NCI-H2171 (cell line): ENCODE measurements at places on chromosomes 4 and X.

DNA sequence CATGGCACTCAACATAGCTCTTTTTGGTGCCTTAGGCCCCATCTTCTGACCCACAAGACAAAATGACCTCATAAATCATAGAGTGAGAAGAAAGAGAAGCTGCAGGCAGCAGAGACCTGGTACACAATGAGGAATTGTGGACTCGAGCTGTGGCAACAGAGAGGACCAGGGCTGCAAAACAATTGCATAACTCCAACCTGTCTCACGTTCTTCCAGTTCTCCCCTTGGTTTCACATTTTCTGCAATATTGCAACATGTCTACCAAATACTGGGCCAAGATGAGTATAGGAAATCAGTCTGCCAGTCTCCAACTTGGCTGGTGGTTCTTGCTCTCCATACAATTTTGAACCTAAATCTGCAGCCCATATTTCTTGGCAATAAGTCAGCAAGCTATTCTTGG lies 105.3 kb downstream of the KDR start:
- no peak for DNase-seq

- DNase-seq: no peak
Observed at GRCh38 chrX:12885508-12885907, 18.6 kb downstream of the TLR7 start.

GRCh38 chr4:180285796-180286195 lies 1957.4 kb upstream of the TENM3 start:
- DNase-seq: no peak

- no peak for DNase-seq
Observed at GRCh38 chr4:6121276-6121850, 79.0 kb downstream of the JAKMIP1 start.

GRCh38 chr4:14916554-14917297 lies 85.6 kb upstream of the CPEB2 start:
- no peak for DNase-seq

GRCh38 chr4:86357608-86358007 lies 2.2 kb downstream of the MAPK10 start:
- DNase-seq: no peak

- no peak for DNase-seq
Observed at GRCh38 chrX:46722742-46723568, 36.0 kb downstream of the SLC9A7 start.

GRCh38 chrX:150372280-150372679 lies 9.2 kb downstream of the MAMLD1 start:
- no peak for DNase-seq

- no peak for DNase-seq
Observed at GRCh38 chrX:17706676-17707075, 30.6 kb upstream of the SCML1 start.

- DNase-seq: no peak
Observed at GRCh38 chr4:51958199-51958968, 61.8 kb downstream of the LRRC66 start.

- DNase-seq: no peak
Observed at GRCh38 chr4:184851200-184851541, 25.4 kb upstream of the ACSL1 start.

DNA sequence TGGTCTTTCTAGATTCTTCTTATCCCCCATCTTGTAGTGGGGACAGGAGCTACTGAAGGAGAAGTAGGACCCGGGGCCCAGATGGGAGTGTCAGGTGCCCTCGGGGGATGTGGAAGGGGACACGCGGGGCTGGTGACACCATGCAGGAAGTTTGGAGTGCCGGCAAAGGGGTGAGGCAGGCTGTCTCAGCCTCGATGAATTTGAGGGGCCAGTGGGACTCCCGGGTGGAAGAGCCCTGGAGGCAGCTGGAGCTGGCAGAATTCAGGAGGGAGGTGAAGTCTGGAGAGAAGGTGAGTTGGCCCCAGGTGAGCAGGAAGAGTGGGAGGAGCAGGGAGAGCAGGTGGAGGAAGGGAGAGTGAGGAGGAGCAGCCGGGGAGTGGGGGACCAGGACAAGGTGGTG lies 101.7 kb downstream of the CPZ start:
- no peak for DNase-seq

GRCh38 chrX:136477026-136477425 lies 10.7 kb upstream of the BRS3 start:
- no peak for DNase-seq

DNA sequence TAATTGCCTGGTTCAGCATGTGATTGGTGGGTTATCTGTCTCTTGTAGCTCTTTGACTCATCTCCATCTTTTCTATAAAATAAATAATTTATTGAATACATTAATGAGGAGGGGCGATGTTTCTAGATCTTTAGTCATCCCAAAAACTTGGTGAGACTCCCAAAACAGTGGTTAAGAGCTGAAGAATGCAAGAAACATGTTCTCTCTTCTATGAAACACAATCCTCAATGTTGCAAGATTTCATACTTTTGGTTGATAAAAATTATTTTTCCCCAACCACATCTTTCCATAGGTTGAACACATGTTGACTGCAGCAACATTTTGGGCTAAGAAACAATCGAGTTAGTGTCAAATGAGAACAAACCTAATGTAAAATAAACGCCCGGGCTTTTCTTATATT lies 1.2 kb upstream of the TMEM47 start:
- no peak for DNase-seq

GRCh38 chr4:104490096-104490769 lies 4.5 kb downstream of the CXXC4 start:
- no peak for DNase-seq

- no peak for DNase-seq
Observed at GRCh38 chr4:170111085-170111484, 21.3 kb upstream of the AADAT start.

- no peak for DNase-seq
Observed at GRCh38 chr4:14883166-14883565, 119.1 kb upstream of the CPEB2 start.

DNA sequence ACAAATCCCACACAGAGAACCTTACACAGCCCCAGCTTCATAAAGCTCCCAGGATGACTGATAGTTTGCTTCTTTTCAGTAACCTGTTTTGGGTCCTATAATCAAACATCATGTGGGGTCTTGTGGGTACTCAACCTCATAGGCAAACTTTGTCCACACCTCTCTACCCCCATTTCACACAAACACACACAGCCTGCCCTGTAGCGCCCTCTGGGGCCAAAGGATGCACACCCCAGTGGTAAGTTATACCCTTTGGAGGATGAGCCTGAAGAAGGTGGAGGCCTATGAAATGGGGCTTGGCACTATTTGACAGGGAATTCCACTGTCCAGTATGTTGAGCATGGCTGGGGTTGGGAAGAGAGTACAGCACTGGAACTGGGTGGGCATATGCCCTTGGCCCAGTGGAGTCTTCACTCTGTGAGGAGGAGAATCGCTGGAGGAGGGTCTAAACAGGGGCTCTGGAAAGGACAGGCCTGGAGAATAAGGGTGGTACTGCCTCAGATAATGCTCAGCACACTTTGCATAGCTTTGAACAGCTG lies 30.5 kb upstream of the COL25A1 start:
- DNase-seq: no peak

DNA sequence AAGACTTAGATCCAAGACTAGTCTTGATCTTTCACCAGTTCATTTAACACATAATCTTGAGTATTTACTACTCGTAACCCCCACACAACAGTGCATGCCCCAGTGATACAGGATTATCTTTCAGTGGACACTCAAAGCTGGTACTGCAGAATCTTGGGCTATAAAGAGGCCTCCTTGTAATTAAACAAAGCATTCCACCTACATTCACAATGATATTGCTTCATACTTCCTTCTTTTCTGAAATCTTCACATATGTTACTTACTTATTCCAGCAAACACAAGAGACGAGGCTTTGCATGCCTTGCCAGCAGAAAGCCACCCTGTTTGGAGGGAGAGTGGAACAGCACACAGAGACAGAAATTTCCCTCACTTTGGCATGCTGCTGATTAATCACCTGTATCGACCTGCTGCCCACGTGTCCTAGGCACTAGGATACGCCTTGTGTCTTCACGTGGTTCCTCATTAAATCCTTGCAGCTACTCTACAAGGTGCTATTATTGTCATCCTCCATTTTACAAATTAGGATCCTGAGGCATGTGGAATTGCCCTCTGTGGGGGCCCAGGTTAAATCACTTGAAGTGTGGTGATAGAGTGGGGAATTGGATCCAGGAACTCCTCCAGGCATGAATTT lies 77.3 kb downstream of the FAM184B start:
- DNase-seq: no peak

- DNase-seq: no peak
Observed at GRCh38 chr4:163164591-163164990, 2.1 kb downstream of the NAF1 start.

DNA sequence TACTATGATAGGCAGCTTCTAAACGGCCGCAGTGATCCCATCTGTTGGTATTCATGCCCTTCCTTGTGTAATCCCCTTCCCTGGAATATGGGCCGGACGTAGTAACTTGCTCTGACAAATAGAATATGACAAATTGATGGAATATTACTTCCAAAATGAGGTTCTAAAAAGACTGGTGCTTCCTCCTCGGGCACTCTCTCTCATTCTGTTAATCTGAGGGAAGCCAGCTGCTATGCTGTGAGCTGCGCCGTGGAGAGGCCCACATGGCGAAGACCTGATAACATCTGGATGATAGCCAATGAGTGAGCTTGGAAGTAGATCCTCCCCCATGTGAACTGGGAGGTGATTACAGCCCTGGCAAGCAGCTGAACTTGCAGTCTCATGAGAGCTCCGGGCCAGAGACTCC lies 27.2 kb upstream of the SLC25A4 start:
- peak; percentile 81 for DNase-seq

GRCh38 chr4:113336556-113336955 lies 287.1 kb downstream of the ANK2 start:
- no peak for DNase-seq

- no peak for DNase-seq
Observed at GRCh38 chr4:185634066-185634652, 98.9 kb upstream of the PDLIM3 start.

GRCh38 chr4:38562751-38563198 lies 101.2 kb upstream of the KLF3 start:
- no peak for DNase-seq

DNA sequence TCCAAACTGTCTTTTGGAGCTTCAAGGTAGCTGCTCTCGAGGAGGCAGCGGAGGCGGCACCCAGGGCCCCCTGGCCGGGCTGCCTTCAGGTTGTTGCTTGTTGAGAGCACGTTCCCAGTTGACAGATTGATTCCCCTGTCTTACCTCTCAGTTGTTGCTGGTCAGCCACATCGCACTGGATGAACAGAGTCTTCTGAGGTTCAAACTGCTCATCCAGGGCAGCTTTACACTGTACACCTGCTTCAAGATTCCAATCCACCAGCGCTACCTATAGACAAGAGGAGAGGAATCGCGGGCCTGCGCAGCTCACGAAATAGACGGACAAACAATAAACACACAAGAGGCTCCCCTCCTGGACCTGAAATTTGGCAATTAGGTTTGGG lies 497 bp downstream of the HPGD start:
- DNase-seq: no peak

GRCh38 chr4:38670109-38670901 lies 6.3 kb downstream of the KLF3 start:
- DNase-seq: no peak

DNA sequence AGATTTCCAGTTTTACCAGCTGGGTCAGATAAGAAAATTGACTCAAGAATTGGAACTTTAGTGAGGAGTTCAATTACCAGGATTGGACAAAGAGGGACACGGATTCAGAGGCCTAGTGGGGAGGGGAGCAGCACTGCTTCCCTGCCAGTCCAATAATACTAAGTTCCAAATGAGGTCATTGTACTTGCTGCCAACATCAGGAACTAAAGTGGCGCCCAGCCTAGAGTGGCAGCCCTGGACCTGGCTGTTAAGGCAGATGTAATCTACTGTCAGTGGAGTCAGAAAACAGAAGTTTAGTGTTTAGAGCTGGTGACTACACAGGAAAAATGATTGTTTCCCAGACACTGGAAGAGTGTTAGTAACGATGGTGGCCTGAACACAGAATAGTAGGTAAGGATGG lies 42.7 kb upstream of the RAPGEF2 start:
- no peak for DNase-seq

- DNase-seq: no peak
Observed at GRCh38 chr4:74018116-74018515, 19.6 kb upstream of the CXCL5 start.

DNA sequence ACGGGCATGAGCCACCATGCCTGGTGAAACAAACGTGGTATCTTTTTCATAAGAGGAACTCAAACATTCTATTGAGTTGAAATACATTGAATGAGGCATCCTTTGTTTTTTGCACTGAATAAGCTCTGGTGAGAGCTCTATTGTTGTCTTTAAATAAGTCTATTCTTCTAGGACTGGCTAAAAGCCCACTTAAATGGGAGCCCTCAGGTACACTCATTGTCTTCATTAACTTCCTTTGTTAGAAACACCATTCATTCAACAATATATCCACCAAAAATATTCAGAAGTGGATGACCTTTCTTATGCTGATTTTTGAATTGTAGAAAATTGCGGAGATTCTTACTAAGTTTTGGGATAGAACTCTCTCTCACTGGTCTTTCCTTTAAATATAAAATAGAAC lies 568.0 kb downstream of the IL1RAPL1 start:
- no peak for DNase-seq

GRCh38 chr4:11669156-11669555 lies 240.5 kb upstream of the HS3ST1 start:
- DNase-seq: no peak

DNA sequence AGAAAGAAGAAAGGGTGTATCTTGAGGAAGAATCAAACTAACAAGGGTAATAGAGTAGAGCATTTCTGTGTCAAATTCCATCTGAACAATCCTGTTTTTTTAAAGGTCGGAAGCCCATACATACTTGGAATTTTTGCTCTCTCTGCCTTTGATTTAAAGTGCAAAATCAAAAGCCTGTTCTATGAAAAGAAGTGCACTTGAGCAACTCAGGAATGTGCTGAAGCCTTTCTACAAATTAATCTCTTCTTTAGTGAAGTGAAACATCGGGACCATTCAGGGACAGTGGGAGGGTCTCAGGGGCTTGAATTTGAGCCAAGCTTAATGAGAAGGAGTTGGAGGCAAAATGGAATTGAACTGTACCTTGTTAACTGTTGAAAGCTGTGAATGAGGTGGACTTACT lies 1008.5 kb upstream of the LCORL start:
- DNase-seq: no peak

DNA sequence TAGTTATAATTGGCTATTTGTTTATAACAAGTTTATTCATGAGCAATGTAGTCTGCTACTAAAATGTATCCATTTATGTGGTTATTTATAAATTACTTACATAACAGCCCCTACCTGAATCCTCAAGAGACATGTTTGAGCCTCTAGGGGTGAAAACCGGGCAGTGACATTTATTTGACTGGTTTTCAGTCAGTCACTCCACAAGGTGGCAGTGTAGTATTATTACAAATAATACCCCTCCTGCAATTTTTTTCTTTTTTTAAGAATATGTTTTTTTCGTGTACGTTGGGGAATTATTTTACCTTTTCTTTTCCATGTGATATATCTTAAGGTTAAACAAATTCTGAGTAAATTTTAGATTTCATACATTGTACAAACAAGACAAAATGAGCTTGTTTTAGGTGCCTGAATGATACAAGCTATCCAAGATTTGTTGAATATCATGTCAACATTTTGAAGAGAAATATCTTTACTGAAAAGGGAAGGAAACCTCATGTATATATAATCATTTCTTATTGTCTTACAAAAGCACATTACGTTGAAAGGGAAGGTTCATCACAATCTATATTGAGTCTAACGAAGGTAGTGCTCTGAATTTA lies 598.7 kb upstream of the TECRL start:
- DNase-seq: peak; percentile 23

- DNase-seq: no peak
Observed at GRCh38 chr4:162557516-162558106, 393.8 kb upstream of the FSTL5 start.

GRCh38 chrX:154298312-154298711 lies 2.7 kb downstream of the TKTL1 start:
- no peak for DNase-seq

- peak; percentile 57 for DNase-seq
Observed at GRCh38 chr4:140237616-140238350, 83.8 kb upstream of the MAML3 start.
